T-cell (primary cell): ENCODE measurements at places on chromosomes 5 and 9. TPM values are rescaled to one million over a fixed set of nuclear protein-coding genes. Genes with fewer than 3 reads are reported as not detected.

DNA sequence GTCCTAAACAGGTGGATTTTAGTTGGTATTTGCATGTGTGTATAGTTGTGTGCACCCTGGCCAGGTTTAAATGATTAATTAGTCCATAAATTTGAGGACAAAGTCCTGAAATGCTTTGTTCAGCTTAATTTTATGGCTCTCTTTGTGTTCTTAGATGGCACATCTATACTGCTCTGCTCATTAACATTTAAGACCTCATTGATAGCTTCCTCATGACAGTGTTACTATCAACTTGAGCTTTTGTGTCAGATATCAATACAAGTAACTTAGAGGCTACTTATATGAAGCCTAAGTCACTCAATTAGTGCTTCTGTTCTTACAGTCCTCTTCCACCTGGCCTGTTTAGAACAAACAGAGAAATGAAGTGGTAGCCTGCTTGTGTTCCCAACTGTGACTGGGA, 240.9 kb downstream of the TRPM3 start:
- no peak overlapping the region for H3K4me3 ChIP-seq
- H3K36me3 ChIP-seq = no peaks in the 10 kb centered on the region
- no peak overlapping the region for H3K27ac ChIP-seq
- no peaks in the 10 kb centered on the region for H3K27me3 ChIP-seq

DNA sequence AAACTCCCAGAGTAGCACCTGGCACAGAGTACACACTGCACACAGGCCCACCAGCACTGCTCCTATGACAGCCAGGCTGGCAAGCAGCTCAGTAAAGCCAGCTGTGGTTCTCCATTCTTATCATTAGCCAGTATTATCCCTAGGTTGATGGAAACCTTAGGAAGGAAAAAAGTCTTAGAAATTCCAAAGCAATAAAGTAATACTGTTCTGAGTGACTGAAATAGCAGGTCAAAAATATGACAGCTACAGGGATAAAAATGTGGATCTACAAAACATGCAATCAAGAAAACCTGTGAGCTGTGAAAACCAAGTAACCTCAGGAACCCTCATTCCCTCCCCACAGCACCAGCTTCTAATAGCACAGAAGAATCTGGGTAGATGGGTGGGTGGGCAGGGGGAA, 403.5 kb downstream of the SPOCK1 start:
- peaks cover 3% of the 10 kb centered on the region for H3K27me3 ChIP-seq
- H3K27ac ChIP-seq = no peak overlapping the region
- H3K36me3 ChIP-seq = no peaks in the 10 kb centered on the region

DNA sequence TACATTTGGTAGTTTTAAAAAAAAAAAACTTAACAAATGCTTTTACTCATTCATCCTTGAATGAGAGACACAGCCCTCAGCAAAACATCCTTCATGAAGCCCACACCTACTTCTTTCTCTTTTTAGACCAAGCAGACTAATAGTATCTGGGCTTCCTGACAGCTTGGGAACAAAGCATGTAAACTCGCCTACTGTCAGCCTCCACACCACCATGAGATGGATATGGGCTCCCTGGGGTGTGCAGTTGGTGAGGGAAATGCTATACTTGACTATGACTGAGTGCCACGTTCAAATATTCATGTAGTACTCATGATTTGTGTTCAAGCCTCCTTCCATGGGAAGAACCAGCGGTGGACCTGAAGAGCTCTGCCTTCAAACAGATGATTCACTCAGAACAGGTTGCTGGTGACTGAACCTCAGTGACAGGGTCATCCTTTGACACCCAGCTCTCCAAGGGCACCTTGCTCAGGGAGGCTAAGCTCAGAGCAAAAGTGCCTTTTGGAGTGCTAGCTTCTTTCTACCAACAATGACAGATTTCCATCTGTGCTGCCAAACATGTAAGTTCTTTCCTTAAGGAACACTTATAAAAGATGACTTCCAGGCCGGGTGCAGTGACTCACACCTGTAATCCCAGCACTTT, 36.8 kb downstream of the SLC22A5 start:
- H3K4me1 ChIP-seq = peaks cover 14% of the 10 kb centered on the region
- no peak overlapping the region for H3K4me3 ChIP-seq
- no peak for DNase-seq

DNA sequence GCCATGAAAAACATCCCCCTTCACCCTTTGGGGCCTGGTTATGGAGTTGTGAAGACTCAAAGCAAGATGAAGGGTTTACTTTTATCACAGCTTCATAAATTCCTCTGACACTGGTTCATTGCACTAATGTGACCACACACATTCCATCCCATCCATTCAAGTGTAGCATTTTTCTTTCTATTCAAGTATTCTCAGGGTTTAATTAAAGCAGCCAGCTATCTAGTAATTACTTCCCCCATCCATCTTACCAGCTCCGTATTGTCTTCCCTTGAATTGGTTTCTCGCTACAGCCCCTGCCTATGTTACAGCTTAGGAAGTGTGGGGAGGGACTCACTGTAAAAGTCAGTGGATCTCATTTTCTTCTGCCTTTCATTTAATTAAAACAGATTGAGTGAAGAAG, 387.0 kb upstream of the RFX3 start:
- no peak overlapping the region for H3K27ac ChIP-seq
- no peaks in the 10 kb centered on the region for H3K27me3 ChIP-seq
- H3K4me3 ChIP-seq = no peak overlapping the region
- no peaks in the 10 kb centered on the region for H3K4me1 ChIP-seq
- H3K36me3 ChIP-seq = no peaks in the 10 kb centered on the region

DNA sequence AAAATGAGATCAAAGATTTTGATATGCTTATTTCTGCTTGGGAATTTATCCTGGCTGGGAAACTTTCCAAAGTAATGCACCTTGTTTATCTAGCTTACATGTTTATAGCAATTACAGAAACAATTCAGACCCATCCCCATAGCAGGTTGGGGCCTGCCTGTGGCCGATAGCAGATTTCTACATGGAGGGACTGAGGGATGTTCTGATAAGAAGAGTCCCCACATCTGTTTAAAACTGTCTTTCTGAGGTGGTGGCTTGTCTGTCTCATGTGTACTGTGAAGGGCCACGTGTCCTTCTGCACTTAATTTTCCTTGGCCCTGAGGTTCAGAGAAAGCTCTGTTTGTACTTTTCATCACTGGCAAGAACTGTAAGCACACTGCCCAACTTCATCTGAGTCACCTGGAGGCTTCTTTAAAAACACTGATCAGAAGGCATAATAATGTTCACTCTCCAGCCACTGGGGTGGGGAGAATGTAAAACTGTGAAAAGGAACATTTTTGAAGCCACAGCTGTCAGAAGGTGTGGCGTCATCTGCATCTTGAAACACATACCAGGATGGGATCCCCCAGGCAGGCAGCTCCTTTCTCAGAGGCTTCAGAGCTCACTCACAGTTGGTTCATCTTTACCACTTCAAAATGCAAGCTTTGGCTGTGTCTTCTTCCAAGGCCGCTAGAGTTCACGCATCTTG, 80.3 kb downstream of the MAP1B start:
- no peak overlapping the region for H3K27ac ChIP-seq
- no peak for DNase-seq
- no peak overlapping the region for H3K4me3 ChIP-seq
- no peaks in the 10 kb centered on the region for H3K4me1 ChIP-seq

DNA sequence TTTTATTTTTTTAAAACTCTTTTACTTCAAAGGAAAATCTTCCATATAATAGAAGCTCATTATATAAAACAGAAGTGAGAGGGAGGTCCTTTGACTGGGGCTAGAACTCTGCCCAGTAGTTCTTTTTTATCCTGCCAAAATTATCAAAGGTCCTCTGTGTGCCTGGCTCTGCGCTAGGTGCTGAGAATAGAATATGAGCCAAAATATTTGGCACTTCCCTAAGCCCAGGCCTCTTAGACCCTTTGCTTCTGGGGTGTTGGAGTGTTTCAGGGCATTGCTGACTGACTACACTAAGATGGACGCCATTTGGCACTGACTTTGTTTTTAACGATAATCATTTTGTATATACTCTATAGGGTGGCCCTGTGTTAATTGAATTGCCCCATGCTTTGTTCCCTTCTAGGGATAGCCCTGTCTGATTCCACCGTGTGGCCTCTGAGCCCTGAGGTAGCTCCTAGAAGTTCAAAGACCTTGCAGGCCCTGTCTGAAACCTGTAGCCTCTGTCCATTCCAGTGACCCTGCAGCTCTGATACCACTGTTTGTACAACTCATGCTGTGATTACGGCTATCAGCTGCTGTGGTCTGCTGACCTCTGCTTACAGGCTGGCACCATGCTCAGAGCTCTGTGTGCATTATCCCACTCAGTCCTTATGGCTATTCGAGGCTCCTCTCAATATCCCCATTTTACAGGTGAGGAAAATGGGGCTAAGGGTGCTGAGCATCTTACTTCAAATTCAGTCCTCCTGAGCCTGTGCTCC, 84.3 kb upstream of the SHB start:
- DNase-seq = no peak
- H3K27me3 ChIP-seq = peaks cover 21% of the 10 kb centered on the region
- no peaks in the 10 kb centered on the region for H3K4me1 ChIP-seq
- no peak overlapping the region for H3K27ac ChIP-seq

DNA sequence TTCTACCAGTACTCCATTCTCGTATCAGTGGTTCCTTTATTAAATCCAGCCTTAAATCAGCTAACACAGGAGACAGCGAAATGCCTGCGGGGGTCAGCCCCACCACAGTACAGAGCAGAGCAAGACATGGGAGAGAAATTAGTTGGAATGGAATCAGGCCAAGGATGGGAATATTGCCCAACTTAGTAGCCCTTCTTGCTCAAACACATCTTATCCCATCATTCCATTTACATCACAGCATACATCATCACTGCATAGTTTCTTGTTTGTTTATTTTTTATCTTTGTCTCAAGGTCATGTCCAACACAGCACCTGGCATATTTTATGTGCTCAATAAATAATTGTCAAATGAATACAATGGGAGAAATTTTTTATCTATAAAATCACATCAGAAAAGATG, 34.3 kb upstream of the DAB2 start:
- no peak overlapping the region for H3K27ac ChIP-seq
- DNase-seq = no peak
- H3K36me3 ChIP-seq = no peaks in the 10 kb centered on the region
- no peaks in the 10 kb centered on the region for H3K4me1 ChIP-seq

DNA sequence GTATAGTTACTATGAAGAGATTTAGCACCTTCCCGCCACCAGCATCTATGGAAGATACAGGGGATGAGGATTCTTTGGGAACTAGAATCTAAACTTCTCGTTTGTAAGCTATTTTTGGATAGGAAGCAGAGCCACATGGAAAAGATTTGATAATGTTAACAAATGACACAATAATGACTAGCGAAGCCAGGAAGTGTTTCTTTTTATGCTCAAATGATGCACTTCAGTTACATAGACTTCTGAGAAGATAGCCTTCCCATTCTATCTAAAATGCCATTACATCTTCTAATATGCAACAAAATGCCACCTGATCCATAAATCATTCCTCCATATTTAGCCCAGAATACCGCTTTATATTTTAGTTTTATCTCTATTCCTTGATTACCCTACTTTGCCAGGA, 17.0 kb upstream of the TNC start:
- H3K27ac ChIP-seq = no peak overlapping the region
- no peaks in the 10 kb centered on the region for H3K4me1 ChIP-seq
- no peaks in the 10 kb centered on the region for H3K27me3 ChIP-seq
- DNase-seq = no peak
- no peak overlapping the region for H3K4me3 ChIP-seq

The FBN2 gene
- 0.32 TPM for total RNA-seq
